ENCODE measurements at places on chromosomes 7 and 10.

GRCh38 chr10:5434017-5434753 is 21.8 kb downstream of the NET1 start:
- DNase-seq: no peak

DNA sequence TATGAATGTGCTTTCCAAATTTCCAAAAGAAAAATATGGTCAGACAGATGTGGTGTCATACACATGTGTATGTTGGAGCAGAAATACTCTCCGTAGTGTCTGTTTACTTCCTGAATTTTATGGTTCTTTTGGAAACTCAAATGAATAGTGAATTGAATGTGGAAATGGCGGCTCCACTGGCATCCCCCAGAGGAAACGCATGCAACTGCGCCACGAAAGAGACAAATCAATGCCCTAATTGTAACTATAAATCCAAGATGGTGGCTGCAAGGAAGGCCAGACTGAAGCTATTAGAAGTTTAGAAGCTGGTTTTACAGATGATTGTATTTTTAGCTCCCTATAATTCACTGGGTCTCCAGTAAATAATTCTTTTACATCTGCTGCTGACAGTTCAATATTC is 246.7 kb downstream of the FGFR2 start:
- DNase-seq: no peak

DNA sequence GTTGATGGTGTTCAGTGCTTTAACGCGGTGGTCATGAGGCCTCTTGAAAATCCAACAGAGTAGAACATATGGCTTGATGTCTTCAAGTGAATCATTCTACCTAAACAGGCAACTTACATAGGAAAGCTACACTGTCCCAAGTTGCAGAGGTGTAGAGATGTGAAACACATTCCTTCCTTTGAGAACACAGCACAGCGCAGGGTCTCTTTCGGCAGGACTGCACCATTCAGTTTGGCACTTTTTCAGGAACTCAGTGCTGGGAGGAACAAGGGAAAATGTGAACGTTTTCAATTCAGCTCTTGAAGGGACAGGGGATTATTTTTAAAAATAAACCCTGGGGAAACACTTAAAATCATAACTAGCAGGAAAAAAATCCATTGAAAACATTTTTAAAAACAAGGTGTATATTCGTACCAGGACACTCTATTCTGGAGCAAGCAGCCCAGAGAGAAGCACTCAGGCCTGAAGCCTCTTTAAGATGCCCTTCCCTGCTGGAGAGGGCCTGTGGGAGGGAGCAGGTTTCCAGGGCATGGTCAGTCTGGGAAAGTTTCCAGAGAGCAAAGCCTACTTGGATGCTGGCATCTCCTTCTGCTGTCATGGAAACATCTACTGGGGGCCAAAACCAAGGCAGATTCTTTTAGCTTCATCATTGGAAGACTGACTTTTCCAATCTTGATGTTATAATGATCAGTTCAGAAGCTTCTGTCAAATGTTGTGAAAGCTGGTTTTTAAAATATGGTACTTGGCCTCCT is 60.4 kb upstream of the NPVF start:
- no peak for DNase-seq

DNA sequence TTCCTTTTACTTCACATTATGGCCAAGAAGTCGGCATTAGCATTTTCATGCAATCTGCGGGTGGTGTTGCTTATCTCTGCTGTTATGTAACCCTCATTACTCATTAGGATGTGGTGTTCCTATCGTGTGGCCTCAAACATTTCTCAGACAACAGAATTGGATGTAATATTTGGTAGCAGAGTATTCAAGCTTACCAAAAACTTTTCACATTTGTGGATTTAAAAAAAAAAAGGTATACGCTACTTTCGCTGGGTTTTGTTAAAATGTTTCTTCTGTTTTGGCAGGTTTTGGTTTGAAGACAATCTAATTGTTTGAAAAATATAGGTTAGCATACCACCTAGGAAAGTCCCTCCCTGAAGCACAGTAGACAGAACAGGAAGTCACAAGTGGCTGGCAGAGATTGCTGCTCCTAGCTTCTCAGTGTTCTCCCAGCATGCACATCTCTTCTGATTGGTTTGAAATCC is 128.8 kb downstream of the GATA3 start:
- DNase-seq: no peak

- DNase-seq: no peak
Observed at GRCh38 chr10:4498711-4499251, 327.2 kb upstream of the AKR1E2 start.

GRCh38 chr10:104040862-104041789 is 44.6 kb downstream of the COL17A1 start:
- DNase-seq: peak; percentile 84

GRCh38 chr7:134461916-134462315 is 3.0 kb upstream of the AKR1B1 start:
- no peak for DNase-seq

- DNase-seq: peak; percentile 96
Observed at GRCh38 chr7:30469303-30469702, 9.3 kb downstream of the NOD1 start.

- DNase-seq: no peak
Observed at GRCh38 chr7:52961084-52961483, 74.3 kb upstream of the POM121L12 start.

DNA sequence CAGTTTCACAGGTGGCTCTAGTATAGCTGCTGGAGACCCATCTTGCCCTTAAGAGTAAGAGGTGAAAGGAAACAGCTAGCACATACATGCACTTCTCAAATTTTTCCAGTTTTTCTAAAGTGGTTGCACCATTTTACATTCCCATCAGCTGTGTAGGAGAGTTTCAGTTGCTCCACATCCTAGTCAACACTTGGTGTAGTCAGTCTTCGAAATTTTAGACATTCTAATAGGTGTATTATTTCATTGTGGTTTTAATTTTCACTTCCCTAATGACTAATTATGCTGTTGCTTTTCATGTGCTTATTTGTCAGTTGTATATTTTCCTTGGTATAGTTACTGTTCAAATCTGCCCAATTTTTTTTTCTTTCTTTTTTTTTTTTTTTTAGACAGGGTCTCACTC is 9.5 kb upstream of the HACD1 start:
- DNase-seq: no peak

- DNase-seq: no peak
Observed at GRCh38 chr10:102461187-102462054, 10.1 kb upstream of the C10orf95 start.

DNA sequence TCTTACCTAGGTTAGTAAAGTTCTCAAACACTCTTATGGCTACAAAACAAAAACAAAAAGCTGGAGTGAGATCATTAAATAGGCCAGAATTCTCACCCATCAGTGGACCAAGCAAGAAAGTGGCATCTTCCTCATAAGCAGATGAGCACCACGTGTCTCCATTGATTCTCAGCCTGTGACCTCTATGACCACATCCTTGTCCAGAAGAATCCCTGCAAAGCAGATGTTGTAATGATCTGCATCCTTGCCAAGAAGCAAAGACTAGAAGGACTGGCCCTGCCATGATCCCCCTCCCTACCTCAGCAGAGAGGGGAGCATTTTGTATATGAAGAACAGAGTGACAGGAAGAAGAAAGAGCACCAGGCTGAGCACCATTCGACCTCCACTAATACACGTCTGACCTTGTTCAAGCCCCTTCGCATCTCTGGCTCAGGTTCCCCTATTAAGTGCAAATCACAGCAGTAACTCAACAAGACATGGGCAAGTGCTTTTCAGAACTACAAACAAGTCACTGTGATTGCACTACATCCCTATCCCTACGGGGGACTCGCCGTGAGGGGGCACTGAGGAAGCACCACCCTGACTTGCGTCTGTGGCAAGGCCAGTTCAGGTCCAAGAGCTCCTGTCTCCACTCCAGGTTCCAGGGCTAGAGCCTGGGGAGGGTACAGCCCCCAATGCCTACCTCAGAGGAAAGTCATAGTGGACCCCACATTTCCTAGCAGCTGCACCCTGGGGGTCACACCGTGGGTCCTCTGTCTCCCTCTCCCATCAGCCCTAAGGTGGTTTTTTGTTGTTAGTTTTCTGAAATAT is 22.2 kb upstream of the RASSF4 start:
- no peak for DNase-seq

DNA sequence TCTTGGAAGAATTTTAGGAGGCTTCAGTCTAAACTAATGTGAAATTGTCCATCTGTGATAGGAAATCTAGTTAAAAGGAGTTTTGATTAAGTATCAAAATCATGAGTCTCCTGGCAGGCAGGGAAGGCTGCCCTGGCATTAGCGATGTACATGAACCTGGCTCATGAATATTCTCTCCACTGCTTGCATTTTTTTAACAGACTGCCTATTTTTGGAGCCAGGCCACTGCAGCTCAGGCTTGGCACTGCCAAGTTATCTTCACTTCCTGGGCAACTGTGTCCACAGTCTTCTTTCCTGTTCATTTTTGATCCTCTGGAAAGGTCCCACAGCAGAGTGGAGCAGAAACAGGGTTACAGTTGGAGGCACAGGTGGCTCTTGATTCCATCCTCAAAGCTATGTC is 7.0 kb downstream of the GPR26 start:
- no peak for DNase-seq

- no peak for DNase-seq
Observed at GRCh38 chr10:132666705-132667341, 119.1 kb downstream of the NKX6-2 start.

- no peak for DNase-seq
Observed at GRCh38 chr10:68163735-68164134, 54.4 kb downstream of the MYPN start.

GRCh38 chr7:42876182-42877068 is 35.4 kb downstream of the C7orf25 start:
- no peak for DNase-seq

DNA sequence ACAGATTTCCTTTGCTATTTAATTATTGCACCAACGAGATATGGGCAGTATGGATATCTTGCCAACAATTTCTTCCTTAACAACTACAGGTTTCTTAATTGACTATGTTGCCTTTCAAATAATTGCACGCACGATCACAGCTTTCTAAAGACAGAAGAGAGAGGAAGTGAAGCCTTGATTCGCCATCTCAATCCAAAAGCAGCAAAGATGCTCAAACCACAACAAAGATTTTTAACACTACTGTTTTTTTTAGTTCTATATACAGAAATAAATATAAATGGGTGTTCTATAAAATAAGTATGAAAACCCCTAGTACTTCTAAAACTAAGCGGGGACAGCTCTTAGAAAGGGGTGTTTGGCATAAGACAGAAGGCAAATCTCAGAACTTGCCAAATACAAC is 251.3 kb downstream of the SFMBT2 start:
- DNase-seq: no peak

- no peak for DNase-seq
Observed at GRCh38 chr10:80068270-80068669, 10.2 kb upstream of the TMEM254 start.

- DNase-seq: no peak
Observed at GRCh38 chr10:9762966-9763656, 1254.6 kb upstream of the CELF2 start.

All from vagina (tissue), 2 donors.